Pons (tissue), 1 donor: ENCODE measurements at places on chromosomes 3 and 15.

DNA sequence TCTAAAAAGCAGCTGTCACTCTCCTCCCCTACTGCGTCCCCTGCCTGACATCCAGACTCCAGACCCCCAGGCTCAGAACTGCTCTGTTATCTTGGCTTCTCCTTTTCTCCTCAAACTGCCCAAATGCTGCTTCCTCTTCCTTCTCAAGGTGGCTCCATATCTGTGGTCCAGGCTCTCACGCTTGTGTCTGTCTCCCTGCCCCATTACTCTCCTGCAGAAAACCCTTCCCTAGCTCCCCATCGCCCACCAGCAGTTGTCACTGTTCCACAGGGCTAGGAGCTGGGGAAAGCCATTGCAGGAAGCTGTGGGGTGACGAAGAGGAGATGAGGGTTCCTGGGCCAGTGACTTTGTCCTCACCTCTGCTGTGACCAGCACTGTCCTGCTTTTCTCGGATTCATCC lies 30.7 kb upstream of the CGNL1 start:
- no peak for DNase-seq

DNA sequence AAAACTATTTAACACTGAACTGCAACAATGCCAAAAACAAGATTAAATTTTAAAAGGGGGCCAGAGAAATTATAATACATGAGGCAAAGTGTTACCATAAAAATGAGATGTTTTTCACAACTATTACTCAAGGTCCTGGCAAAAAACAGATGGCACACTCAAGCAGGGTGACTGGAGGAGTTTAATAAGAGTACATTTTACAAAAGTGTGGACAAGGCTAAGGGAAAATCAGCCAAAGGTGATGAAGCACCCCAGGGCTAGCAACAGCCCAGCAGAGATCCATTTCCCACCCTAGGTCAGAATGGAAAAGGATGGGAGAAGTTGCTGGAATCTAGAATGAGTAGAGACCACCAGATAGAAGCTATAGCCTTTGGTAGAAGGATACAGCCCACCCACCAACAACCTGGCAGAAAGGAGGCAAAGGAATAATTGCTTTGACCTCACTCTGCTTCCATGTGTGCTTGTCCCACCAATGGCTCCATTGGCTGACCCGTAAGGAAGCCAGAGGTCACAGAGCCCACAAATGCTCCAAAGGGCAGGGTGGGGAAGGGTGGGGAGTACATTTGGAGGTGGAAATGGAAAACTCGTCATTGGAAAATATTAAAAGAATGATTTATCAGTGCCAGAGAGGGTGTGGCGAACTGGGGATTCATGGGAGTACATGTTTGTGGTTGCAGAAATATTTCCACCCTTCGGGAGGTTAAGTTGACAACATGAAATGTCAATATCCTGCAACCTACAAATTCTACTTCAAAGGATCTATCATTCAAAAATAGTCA lies 161.0 kb upstream of the UBE2E2 start:
- no peak for DNase-seq

GRCh38 chr3:178508443-178508825 lies 27.8 kb upstream of the KCNMB2 start:
- no peak for DNase-seq

DNA sequence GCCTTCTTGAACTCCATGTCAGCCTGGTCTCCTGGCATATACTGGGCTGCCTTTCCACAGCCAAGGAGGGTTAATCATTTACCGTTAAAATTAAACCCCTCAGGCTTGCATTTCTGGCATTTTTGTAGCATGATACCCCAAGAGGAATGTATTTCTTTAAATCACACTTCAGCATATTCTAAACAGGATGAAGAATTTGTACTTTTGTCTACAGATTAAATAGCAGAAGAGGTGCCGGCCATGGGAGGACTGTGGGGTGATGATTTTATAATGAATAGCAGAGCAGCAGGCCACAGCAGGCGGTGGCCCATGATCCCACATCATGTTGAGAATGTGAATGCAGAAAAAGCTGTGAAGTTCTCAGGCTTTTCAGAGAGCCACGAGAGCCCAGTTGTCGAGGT lies 90.2 kb downstream of the ARNT2 start:
- no peak for DNase-seq

DNA sequence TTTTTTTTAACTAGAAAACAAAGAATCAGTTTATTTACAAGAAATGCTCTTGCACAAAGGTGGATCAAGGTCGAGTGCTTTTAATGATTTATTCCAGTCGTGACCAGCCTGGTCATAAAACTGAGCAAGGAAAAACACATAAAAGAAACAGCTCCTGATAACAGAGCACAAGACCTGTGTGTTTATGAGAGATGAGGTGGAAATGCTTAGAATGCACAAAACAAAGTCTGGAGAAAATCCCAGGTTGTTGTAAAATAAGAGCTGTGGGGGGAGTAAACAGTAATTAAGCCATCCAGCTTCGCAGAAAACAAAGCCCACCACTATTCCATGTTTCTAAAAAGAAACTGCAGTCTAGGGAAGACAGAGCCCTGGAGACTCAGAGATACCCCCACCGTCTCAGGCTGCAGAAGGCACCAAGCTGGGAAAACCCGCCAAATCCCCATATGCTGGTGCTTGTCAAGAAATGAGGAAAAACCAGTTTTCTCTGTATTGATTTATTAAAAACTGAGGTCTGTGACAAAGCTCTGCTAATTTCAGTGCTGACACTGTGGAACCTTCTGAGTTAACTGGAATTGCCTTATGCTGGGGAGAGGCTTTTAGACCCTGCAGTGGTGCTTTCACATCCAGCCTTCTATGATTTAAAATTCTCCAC lies 139.3 kb downstream of the ADAMTS17 start:
- no peak for DNase-seq

GRCh38 chr3:124805671-124806070 lies 75.4 kb downstream of the UMPS start:
- DNase-seq, result no peak

GRCh38 chr15:91435113-91435512 lies 335.1 kb downstream of the SV2B start:
- no peak for DNase-seq

DNA sequence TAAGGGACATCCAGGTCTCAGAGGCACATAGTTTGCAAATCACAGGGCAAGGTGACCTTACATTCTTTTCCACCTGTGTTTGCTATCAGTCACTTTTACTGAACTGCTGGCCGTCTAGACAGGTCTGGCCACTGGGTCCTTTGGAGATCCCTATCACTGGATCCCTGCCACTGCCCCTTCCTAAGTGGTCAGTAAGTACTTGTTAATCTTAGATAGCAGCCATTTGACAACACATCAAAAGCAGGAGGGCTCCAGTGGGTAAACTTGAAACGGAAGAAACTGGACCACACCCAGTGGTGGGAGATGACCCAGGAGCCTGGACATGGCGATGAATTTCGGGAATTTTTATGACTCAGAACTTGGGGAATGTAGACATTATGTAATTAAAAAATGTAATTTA lies 28.9 kb upstream of the RASGRP1 start:
- DNase-seq, result no peak

DNA sequence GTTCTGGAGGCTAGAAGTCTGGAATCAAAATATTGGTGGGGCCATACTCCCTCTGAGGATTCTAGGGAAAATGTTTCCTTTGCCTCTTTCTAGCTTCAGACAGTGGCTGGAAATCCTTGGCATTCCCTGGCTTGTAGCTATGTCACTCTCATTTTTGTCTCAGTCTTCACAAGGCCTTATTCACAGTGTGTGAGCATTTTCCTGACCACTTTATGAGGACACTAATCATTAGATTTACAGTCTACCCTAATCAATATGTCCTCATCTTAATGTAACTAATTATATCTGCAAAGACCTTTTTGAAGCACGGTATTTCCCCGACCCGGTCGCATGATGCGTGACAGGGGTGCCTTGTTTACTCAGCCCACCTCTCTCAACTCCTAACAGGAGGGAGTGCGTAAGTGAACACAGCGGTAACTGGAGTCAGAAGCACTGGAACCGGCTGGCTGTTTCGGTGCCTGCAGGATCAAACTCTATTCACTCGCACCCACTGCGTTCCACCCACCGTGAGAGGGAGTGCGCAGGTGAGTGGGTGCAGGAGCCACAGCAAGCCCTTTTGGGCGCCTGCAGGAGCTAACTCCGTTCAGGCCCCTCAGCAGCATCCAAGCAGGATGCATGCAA lies 155.0 kb downstream of the EPHA3 start:
- DNase-seq, result no peak

DNA sequence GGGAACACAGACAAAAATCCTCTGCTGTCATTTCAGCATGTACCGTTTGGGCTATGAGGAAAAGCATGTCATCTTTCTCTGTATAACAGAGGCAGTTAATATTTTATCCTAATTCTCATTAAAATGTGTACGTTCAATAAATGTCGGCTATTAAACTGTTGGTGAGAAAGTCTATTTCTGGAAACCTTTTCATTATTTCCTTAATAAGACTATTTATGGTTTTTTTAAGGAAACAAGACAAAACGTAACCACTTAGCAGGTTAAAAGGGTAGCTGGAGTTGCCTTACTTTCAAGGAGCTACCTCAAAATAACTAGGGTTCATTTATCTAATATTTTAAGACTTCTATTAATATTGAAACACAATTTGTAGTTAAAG lies 1.8 kb upstream of the STT3B start:
- DNase-seq, result no peak

GRCh38 chr15:92429378-92430068 lies 35.8 kb downstream of the ST8SIA2 start:
- no peak for DNase-seq

- DNase-seq, result no peak
Observed at GRCh38 chr15:94246016-94246415, 14.7 kb downstream of the MCTP2 start.

- DNase-seq, result no peak
Observed at GRCh38 chr3:27224197-27224596, 145.0 kb downstream of the NEK10 start.

GRCh38 chr15:92118936-92119325 lies 265.4 kb downstream of the SLCO3A1 start:
- no peak for DNase-seq

GRCh38 chr15:90201130-90201943 lies at the start of gene SEMA4B:
TSS of gene SEMA4B (plus strand) at chr15:90201330. CDS start at chr15:90201579, 249 bp downstream.
- DNase-seq, result peak; percentile 61

DNA sequence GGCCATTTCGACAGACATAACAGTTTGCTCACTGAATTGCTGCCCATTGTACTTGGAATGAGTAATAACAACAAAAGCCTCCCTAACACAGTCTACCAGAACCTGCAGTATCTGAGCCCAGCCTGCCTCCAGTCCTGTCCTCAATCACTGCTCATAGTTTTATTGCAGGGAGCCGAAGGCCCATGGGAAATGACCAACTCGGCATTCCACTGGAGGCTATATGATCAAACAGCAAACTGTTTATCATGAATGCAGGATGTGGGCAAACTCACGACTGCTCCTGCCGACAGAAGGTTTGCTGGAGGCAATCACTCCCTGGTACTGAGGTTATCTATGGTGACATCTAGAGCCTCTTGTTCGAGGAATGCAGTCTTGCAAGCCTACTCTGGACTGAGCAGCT lies 46.3 kb downstream of the LSM3 start:
- no peak for DNase-seq

GRCh38 chr3:73603762-73604171 lies 21.0 kb downstream of the PDZRN3 start:
- DNase-seq, result no peak

DNA sequence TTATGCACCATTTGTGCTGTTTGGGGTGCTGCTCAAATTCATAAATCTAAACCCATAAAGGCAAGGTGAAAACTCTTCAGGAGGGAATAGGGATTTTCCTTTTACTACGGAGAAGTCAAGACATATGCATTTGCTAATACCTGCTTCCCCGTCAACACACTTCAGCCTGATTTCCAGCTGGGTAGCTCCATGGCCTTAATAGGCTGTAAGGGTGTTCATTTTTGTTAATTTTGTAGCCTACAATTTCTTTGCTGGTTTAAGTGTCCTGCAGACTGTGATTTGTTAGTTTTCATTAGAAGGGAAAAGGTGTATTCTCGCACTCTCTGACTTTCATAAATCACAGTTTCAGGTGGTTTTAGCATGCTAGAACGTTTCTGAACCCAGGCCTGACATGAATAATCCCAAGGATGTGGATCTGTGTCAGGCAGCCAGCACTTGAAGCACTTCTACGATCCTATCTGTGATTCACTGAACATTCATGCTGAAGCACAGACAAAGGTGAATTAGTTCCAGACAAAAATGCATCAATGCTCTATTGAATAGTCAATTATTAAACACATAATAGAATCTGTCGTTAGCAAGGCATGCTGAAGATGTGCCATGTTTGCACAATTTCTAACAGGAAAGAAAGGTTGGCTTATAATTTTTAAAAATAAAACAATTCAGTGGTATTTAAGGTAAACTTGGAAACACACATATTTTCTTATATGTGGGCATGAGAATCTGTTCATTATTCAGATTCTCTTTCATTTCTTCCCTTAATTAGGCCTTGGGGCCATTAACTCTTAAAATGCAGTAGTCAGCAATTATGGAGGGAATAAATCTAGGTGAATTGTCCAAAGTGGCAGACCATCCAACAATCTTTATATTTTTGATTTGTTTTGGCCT lies 17.9 kb upstream of the NMNAT3 start:
- DNase-seq, result no peak

DNA sequence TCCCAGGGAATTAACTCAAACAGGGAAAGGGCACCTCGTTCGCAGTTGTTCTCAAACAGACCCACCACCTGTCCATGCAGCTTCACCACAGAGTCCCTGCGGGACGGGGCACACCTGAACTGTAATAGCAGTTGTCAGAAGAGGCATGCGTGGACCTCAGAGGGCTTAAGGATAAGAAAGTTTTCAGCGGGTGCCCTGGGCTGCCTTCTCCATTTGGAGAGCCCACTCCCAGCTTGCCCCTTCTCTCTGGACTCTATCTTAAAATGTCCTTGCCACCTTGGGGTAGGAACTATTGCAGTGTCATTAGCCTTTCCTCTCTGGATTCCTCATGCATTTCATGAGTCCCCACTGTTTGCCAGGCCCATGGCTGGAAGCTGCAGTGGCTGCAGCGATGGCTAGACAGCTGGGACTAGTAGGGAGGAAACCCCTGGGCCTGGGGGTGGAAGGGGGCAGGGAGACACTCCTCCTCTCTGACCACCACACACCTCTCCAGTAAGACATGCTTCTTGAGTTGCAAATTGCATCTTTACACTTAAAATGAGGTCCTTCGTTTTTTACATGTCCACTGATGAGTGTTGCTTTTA lies 33.5 kb downstream of the PDIA5 start:
- DNase-seq, result no peak

GRCh38 chr3:27715454-27715806 lies 6.7 kb downstream of the EOMES start:
- DNase-seq, result no peak

DNA sequence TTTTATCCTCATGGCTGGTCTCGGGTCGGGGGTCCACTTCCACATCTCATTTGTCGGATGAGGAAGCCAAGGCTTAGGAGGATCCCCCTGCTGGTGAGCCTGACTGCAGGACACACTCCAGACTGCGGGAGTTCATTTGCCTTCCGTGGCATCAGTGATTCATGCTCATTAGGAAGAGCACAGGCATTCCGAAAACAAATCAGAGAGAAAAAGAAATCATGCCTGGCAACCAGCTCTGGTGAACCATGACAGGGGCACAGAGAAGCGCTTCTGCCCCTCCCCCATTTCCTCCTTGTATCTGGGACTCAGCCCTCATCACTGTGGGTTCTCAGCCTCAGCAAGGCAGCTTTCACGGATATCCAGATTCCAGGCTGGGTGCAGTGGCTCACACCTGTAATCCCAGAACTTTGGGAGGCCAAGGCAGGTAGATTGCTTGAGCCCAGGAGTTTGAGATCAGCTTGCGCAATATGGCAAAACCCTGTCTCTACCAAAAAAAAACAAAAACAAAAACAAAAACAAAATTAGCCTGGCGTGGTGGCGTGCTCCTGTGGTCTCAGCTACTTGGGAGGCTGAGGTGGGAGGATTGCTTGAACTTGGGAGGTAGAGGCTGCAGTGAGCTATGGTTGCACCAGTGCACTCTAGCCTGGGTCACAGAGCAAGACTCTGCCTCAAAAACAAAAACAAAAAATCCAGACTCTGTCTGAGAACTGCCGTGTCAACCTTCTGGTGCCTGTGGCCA lies 28.4 kb downstream of the IRAK2 start:
- no peak for DNase-seq
